ENCODE measurements at places on chromosomes 2 and 18. TPM values are rescaled to one million over a fixed set of nuclear protein-coding genes. Genes with fewer than 3 reads are reported as not detected.

SLC5A7 gene
- not detected for total RNA-seq

EIPR1 gene
- 34.5 TPM for total RNA-seq

CYBRD1 gene
- 100 TPM for total RNA-seq

ABCG8 gene
- not detected for total RNA-seq

AP1S3 gene
- total RNA-seq, result 1.8 TPM

NCL gene
- 193 TPM for total RNA-seq

PRKAG3 gene
- total RNA-seq, result not detected
